ENCODE measurements at places on chromosomes 1 and 21. TPM values are rescaled to one million over a fixed set of nuclear protein-coding genes. Genes with fewer than 3 reads are reported as not detected.

DNA sequence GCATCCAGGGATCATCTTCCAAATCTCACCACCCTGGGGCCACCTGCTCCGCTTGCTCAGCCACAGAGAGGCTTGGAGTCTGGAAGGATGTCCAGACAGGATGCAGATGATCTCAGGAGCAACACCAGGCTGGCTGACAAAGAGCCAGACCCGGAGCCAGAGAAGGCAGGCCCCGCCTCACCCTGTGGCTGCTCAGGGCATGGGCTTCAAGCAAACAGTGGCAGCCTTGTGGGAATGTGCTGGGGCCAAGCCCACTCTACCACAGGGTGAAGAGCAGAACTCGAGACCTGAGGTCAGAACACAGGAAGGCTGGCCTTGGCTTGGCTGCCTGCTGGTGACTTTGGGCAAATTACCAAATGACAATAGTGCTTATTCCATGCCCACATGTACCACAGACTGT lies 45.5 kb downstream of the MRPL37 start:
- DNase-seq, result no peak

- no peak for DNase-seq
Observed at GRCh38 chr1:238265866-238266265, 375.1 kb upstream of the ZP4 start.

GRCh38 chr1:17018849-17019248 lies 7.1 kb upstream of the ATP13A2 start:
- DNase-seq, result no peak

- peak; percentile 31 for DNase-seq
Observed at GRCh38 chr1:33441088-33441745, 10.3 kb upstream of the PHC2 start.

- no peak for DNase-seq
Observed at GRCh38 chr1:236342403-236343245, 51.5 kb upstream of the EDARADD start.

DNA sequence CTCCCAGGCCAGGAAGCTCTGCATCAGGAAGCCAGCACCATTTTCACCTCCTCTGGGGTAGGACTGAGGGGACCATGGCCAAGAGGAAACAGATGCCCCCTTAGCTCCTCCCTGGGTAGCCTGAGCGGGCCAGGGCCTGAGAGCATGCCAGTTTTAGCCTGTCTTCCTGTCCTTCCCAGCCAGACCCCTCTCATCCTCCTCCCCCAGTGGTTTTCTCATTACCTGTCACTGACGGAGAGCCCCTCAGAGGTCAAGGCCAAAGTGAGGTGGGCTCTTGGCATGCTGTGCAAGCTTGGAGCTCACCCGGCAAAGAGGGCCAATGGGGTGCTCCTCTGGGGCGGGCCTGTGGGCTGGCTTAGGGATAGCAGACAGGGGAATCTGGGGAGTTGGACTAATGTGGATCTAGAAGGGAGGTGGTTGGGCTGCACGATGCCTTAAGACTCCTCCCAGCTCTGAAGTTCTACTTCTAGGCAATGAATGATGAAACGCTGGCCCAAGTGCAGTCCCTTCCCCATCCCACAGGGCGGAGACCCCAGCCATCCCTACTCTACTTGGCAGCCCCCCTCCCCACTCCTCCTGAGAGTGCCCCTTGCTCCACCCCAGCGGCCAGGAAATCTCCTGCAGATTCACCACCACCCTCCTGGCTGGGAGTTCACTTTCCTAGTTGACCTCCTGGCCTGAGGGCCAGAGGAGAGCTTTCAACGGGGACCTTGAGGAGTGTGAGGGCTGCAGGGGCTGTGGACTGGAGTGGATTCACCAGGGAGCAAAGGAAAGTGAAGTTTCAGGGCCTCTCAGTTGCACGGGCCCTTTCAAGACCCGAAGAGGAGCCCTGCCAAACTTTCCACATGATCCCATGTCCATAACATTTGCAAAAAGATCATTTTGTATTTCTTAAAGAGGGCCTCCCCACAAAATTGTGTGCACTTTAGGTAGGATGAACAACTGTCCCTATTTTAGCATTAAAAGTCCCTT lies 9.4 kb upstream of the LMNA start:
- peak; percentile 45 for DNase-seq

- DNase-seq, result no peak
Observed at GRCh38 chr1:36625253-36625934, 142.7 kb upstream of the CSF3R start.

- no peak for DNase-seq
Observed at GRCh38 chr1:101392552-101392951, 155.7 kb downstream of the S1PR1 start.

DNA sequence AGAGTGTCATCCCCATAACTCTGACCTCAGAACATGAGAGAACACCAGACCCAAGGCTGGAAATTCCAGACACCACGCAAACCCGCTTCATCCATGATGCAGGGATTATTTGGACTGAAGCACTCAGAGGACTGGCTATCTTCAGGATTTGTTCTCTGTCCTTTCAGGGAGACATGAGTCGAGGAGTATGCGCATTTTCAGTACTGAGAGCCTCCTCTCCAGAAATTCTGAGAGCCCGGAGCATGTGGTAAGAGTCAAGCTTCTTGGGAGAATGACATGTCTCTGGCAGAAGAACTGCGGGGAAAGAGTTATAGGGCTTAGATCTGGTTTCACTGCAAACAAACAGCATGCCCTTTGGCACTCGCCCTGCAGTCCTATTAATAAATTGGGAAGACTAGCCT lies 6.9 kb downstream of the LAX1 start:
- DNase-seq, result no peak

DNA sequence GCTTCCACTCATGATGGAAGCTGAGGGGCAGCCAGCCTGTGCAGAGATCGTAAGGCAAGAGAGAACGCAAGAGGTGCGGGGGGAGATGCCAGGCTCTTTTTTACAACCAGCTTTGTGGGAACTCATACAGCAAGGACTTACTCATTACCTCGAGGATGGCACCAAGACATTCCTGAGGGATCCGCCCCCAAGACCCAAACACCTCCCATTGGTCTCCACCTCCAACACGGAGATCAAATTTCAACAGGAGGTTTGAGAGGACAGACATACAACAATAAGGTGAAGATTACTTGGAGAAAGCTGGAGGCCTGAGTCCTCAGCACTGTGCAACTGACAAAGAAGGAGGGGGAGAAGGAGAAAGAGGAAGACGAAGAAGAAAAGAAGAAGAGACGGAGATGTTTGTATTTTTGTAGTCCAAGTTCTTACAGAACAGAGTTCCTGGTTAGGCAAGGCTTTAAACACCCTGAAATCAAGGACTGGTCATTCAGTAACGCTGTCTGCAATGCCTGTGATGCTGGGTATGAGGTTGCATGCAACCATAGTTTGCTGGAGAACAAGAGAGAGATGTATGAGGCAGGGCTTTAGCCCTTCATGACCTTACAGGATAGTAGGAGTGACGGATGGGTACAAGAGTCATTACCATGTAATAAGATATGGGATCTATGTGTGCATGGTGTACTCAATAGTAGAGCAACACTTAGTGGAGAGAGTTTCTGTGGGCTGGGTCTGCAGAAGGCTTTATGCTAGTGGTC lies 19.7 kb upstream of the GALNT2 start:
- DNase-seq, result no peak

DNA sequence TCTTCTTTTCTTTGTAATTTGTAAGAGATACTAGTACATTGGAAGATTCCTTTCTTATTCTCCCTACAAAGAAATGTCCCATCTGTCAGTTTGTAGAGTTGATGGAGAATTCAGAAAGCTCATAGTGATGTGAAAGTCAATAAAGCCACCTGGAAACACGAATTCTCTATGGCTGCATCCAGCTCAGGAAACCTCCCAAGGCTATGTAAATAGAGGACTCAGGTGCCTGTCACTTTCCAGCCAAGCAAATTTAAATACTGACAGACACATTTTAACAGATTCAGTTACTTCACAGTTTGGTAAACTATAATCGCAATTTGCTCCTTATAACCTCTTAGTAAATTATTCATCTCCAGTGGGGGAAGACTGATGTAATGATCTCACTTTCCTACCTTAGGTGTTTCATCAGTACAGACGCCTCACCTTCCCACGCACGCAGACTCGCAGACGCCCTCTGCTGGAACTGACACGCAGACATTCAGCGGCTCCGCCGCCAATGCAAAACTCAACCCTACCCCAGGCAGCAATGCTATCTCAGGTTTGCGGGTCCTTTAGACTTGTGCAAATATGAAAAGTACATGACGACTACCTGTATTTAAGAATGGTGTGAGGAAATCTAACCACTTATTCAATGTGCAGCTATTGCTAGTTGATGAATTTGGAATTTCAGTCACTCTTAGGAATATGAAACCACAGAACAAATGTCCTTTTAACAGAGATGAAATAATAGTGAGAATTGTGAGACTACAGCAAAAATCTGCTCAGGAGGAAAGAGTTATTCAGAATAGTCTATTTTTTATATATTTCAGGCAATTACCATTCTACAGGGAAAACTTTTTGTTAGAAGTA lies 60.6 kb downstream of the PTPRC start:
- peak; percentile 30 for DNase-seq

- DNase-seq, result no peak
Observed at GRCh38 chr1:20733360-20733975, 965 bp upstream of the SH2D5 start.

Gene DYNLT5
- polyA plus RNA-seq, result not detected

Gene AKNAD1
- polyA plus RNA-seq, result not detected

Gene GPX7
- 17.2 TPM for polyA plus RNA-seq

Gene KRTAP19-1
- not detected for polyA plus RNA-seq

Gene C4BPB
- polyA plus RNA-seq, result 266 TPM

Gene TMEM52
- polyA plus RNA-seq, result 15.3 TPM

Gene PRAMEF26
- polyA plus RNA-seq, result not detected

Gene MYBPHL
- 6.1 TPM for polyA plus RNA-seq

Gene OLFML3
- 2.0 TPM for polyA plus RNA-seq
